ENCODE measurements at places on chromosomes 3 and 15. TPM values are rescaled to one million over a fixed set of nuclear protein-coding genes. Genes with fewer than 3 reads are reported as not detected.
A peak's percentile ranks its signal among the peaks of the same experiment; 100 is the strongest.

GRCh38 chr15:66675446-66675845 is 26.6 kb upstream of the SMAD6 start:
- DNase-seq = no peak

- no peak for DNase-seq
Observed at GRCh38 chr3:45081506-45082141, 55.5 kb downstream of the CLEC3B start.

GRCh38 chr15:61527836-61528580 is 298.9 kb upstream of the RORA start:
- no peak for DNase-seq

GRCh38 chr3:142106548-142106947 is 42.8 kb downstream of the TFDP2 start:
- DNase-seq = no peak

DNA sequence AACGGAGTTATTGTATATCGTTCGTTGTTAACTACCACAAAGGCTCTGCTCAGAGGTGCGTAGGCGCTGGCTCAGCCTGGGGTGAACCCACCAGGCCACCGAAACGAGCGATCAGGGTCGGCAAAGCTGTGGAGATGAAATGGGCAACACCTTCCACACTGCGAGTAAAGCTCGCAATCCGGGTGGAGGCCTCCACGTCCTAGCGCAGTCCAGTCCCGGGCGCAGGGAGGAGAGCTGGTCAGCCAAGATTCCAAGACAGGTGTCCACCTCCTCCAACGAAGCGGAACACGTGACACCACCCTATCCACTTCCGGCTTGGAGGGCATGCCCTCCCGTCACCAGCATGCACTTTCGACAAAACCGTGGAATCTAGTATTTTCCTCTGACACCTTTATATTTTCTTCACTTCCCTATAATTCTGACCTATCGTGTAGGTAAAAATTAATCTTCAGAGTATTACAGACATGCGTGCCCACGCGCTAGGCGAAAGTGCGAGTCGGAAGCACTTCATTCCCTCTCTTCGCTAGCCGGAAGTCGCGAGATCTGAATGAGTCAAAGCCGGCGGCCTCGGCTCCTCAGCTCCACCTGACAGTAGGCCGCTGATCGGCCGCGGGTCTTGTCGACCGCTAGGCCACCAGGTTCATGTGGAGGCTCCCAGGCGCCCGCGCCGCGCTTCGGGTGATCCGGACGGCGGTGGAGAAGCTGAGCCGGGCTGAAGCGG is at the start of gene PDE12:
PDE12 (plus strand) TSS at position 537 of the 721 bp plus-strand sequence; CDS start at position 643, 106 bp downstream.
- peak; percentile 95 for DNase-seq

GRCh38 chr3:71521940-71522876 is 61.3 kb downstream of the FOXP1 start:
- DNase-seq = no peak

GRCh38 chr3:141575879-141576743 is 89.3 kb downstream of the RASA2 start:
- peak; percentile 44 for DNase-seq

DNA sequence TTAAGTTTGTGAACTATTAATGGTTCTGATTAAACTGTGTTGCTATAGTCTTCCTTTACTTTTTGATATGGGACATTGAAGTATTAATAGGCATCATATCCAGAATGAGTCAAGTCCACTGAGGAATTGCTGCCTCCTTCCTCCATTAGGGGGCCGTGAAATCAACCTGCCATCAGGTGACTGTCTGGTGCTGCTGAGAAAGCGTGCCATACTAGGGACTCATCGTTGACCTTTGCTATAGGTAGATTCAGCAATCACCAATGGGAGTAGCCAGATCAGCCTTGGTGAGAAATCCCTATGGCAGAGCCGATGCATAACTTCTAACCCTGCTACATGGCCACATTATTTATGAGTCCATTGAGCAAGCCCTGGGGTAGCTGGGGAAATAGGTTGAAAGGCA is 30.1 kb upstream of the SLC28A2 start:
- no peak for DNase-seq

DNA sequence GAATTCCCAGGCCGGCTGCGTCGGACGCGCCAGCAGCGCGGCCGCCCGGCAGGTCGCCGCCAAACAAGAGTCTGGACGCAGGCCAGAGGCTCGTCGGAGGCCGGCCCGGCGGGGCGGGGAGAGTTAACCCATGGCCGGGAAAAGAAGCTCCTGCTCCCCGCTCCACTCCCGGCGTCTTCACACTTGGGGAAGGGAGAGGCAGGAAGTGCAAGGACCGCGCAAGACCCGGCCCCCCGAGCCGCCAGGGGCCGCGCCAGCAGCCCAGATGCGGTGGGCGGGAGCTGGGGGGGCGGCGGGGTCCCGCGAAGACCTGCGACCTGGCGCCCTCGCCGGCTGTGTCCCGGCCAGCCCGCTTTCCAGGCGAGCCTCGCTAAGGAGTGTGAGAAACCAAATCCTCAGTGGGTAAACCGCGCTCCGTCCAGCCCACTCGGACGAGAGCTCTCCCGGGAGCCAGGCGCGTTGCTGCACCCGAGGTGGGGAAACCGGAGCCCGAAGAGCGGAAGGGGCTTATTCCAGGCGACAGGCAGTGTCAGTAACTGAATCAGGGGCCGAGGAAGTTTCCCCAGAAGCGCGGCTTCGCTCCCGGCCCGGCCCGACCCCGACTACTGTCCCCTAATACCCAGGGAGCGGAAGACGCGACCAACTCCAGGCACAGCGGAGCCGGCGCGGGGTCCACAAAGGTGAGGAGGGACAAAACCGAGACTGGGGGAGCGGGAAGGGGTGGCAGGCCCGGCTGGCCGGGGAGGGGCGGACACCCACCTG is 721 bp downstream of the ADAMTS7 start:
- DNase-seq = peak; percentile 45

GRCh38 chr15:50051811-50052419 is 67.1 kb downstream of the ATP8B4 start:
- DNase-seq = no peak

- DNase-seq = peak; percentile 99
Observed at GRCh38 chr15:70097321-70098152, at the start of gene TLE3. TLE3 (minus strand) TSS chr15:70097917; CDS start chr15:70096798, 1,119 bp downstream.

GRCh38 chr3:16410659-16411058 is 102.8 kb downstream of the RFTN1 start:
- no peak for DNase-seq

GRCh38 chr15:98556321-98556720 is 92.0 kb upstream of the IGF1R start:
- DNase-seq = no peak

- no peak for DNase-seq
Observed at GRCh38 chr15:41562244-41562643, 3.2 kb downstream of the TYRO3 start.

GRCh38 chr3:190336516-190337189 is 14.4 kb upstream of the CLDN1 start:
- no peak for DNase-seq

- DNase-seq = peak; percentile 12
Observed at GRCh38 chr15:47961401-47962090, 159.2 kb upstream of the SLC24A5 start.

GRCh38 chr3:113783463-113783862 is 36.6 kb downstream of the ATP6V1A start:
- peak; percentile 45 for DNase-seq

GRCh38 chr15:74547616-74548015 is 6.6 kb downstream of the ARID3B start:
- DNase-seq = no peak

GRCh38 chr3:52046186-52046901 is 10.0 kb downstream of the DUSP7 start:
- no peak for DNase-seq

- peak; percentile 16 for DNase-seq
Observed at GRCh38 chr15:80060356-80061006, 1.0 kb downstream of the ZFAND6 start.

GRCh38 chr15:36358523-36358922 is 220.9 kb upstream of the CDIN1 start:
- no peak for DNase-seq

DNA sequence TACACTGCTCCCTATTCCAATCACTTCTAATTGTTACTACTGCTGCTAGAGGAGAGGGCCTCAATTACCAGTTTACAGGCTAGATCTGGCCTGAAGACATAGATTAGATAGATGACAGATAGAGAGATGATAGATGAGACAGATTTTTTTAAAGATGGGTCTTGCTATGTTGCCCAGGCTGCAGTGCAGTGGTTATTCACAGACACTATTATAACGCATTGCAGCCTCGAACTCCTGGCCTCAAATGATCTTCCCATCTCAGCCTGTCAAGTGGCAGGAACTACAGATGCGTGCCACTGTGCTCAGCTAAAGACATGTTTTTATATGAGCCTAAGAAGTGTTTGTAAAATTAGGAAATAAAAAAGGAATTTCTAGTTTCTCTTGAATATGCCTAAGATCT is 6.2 kb downstream of the SLC33A1 start:
- DNase-seq = no peak

DNA sequence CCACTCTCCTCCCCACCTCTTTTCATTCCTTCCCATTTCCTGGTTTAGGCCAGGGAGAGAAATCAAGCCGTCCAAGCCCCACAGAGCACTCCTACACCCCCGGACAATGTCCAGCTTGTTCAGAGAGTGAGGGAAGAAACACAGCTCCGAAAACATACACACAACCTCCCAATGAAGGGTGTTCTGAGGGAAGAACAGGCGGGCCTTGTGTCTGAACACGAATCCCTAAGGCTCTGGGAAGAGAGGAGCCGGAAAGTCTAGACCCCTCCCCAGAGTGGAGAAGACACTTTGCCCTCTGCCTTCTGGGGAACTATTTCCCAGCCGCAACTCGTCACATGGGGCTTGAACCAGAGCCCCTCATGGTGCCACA is 30.5 kb downstream of the ACAN start:
- DNase-seq = no peak

DNA sequence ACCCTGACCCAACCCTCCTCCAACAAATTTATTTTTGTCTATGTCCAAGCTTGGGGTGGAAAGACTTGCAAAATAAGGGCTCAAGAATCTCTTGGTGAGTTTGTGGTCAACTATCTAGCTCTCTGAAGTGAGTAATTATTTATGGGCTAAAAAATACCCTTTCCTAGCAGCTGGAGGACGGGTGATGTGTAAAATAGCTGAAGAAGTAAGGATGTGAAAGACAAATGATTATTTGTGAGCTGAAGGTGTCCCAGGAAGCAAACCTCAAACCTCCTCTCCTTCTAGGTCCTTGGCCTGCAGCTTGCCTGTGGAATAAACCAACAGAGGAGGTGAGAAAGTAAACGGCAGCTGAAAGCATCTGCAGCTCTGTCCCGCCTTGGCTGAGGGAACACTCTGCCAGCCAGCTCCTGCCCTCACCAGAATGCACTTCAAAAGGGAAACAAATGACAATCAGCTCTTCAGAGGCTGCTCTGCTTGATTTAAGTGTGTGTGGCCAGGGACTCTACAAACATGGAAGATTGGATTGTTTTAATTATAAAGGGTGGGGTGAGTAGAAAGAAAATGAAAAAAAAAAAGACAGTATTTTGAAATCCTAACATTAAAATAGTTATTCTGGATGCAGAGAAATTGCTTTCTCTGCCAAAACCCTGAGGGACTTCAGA is 60.3 kb downstream of the TM4SF4 start:
- DNase-seq = no peak

DNA sequence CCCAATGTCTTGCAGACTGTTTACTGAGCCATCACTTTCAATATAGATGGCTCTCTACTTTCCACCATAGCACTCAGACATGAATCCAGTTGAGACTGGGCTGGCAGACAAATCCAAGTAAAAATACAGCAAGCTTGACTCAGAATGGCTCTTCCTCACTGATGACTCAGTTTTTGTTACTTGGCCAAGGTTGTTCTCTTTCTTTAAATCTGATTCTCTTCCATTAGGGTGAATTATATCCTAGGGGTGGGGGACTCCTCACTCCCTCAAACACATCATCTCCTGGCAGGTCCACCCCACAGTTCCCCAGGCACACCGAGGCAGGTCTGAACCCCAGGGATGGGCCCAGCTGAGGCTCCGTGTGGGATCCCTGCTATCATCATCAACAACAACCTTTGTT is 157.9 kb downstream of the MEX3B start:
- no peak for DNase-seq

DNA sequence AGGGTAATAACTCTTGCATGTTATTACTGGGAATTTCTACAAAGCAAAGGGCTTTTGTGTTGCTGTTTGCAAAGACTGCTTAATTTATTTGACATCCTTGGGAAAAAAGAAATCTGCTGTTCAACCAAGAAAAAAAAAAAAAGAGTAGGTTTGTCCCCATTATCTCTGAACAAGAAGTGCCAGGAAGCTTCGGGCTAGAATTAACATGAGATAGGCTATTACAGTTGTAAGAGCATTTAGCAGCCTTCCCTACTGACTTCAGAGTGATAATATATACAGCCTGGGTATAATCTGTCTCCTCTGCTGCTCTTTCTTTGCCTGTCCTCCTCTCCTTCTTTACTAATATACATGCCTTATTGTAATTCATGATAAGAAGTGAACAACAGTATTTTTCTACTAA is 23.3 kb upstream of the CHMP2B start:
- no peak for DNase-seq

- no peak for DNase-seq
Observed at GRCh38 chr3:155766206-155766605, 21.3 kb upstream of the PLCH1 start.

DNA sequence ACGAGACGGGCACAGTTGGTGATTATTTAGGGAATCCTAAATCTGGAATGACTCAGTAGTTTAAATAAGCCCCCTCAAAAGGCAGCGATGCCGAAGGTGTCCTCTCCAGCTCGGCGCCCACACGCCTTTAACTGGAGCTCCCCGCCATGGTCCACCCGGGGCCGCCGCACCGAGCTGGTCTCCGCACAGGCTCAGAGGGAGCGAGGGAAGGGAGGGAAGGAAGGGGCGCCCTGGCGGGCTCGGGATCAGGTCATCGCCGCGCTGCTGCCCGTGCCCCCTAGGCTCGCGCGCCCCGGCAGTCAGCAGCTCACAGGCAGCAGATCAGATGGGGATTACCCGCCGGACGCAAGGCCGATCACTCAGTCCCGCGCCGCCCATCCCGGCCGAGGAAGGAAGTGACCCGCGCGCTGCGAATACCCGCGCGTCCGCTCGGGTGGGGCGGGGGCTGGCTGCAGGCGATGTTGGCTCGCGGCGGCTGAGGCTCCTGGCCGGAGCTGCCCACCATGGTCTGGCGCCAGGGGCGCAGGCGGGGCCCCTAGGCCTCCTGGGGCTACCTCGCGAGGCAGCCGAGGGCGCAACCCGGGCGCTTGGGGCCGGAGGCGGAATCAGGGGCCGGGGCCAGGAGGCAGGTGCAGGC is 318.0 kb downstream of the FGF12 start:
- DNase-seq = peak; percentile 12

GRCh38 chr3:155218462-155218861 is 75.0 kb downstream of the STRIT1 start:
- DNase-seq = no peak

DENND4A gene
- total RNA-seq = 114 TPM

SPTSSB gene
- not detected for total RNA-seq

TMED3 gene
- 22.3 TPM for total RNA-seq

CASR gene
- not detected for total RNA-seq

VIPR1 gene
- total RNA-seq = 8.3 TPM

CLDN18 gene
- total RNA-seq = not detected

ZNF620 gene
- total RNA-seq = 6.6 TPM

SFMBT1 gene
- 55.8 TPM for total RNA-seq

SLC28A2 gene
- total RNA-seq = not detected

TRIM42 gene
- total RNA-seq = not detected

GPR149 gene
- total RNA-seq = not detected

PLXND1 gene
- total RNA-seq = 74.4 TPM

NRG4 gene
- total RNA-seq = not detected

ITIH1 gene
- total RNA-seq = 0.53 TPM

TRPM1 gene
- not detected for total RNA-seq

IGSF11 gene
- total RNA-seq = not detected

KLHL40 gene
- total RNA-seq = not detected

DMXL2 gene
- 5.6 TPM for total RNA-seq
